Ammon's horn (tissue), 1 donor: ENCODE measurements at places on chromosomes 5 and 9.
A peak's percentile ranks its signal among the peaks of the same experiment; 100 is the strongest.

DNA sequence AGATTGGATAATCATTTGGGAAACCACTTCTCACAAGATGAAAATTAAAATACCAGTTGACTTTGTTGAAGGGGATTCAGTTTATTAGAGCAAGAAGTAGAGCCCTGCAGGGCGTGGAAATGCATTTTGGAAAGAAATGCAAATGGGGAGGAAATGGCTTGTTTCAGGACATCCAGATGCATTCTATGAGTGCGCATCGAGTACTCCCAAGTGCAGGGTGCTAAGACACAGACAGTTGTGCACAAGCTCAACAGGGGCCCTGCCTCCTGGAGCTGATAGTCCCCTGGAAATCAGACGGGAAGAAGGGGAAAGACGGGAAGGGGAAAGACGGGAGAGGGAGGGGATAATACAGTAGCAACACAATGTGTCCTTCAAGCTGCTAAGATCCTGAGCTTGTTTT lies 64.0 kb downstream of the NSUN2 start:
- DNase-seq: no peak

DNA sequence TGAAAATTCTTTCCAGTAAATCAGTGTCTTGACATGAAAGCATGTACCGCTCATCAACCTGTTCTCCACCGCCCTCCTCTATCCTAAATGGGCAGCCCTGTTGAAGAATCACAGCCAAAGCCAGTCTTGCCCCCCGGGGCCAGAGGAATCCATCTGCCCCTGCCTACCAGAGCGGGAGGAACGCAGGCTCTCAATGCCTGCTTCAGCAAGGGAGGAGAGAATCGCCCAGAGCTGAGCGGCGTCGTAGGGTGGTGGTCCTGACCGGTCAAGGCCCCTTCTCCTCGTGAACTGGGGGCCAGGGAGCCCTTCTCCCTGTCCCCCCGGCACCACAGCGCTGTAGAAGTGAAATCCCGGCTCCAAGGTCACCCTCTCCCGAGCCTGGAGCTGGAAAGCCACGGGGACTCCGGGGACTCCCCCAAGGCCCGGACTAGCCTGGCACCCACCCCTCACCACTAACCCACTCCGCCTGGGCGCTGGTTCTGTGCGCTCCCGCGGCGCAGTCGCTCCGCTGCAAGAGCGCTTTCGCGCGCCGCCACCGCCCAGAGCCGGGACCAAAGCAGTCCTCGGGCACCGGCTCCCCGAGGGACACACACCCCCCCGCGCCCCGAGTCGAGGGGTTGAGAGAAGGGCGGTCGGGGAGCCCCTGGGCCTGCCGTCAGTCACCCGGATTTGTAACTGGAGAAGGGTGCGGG lies 718 bp upstream of the TMEM215 start:
- no peak for DNase-seq

DNA sequence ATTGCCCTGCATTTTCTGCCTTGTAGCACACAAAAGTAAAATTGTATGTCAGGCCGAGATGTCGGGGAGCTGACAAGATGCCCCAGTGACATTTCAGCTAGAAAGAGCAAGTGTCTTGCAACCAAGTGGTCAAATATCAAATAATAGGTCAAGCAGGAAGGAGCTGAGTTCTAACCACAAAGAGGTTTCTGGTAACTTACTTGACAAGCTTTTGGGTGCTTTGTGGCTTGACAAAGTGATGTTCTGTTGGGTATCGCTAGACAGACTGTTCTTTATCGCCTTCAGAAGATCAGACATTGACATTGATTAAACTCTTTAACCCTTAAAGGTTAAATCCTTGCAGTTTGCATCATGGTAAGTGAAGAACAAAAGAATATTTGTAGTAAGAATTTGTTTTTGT lies 419.9 kb downstream of the CCDC171 start:
- no peak for DNase-seq

- peak; percentile 7 for DNase-seq
Measured at GRCh38 chr5:19547640-19548039, 440.4 kb downstream of the CDH18 start.

- no peak for DNase-seq
Measured at GRCh38 chr9:124899845-124900244, 37.9 kb downstream of the ARPC5L start.

DNA sequence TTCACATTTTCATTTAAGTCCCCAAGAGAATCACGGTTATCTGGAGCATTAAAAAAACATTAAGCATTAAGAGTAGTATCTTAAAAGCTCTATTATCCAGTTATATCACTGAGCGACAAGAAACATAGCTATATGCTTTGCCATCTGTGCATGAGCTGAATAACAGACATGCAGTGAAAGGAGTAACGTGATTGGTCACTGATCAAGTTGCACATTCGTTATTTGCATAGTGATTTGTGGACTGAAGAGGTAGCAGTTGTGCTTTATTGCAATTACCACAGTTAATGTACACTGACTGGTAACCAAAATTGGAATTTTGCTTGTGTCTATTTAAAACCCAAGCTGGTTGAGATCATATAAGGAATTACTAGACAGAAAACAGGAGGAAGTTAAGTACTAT lies 107.4 kb downstream of the MCTP1 start:
- no peak for DNase-seq

DNA sequence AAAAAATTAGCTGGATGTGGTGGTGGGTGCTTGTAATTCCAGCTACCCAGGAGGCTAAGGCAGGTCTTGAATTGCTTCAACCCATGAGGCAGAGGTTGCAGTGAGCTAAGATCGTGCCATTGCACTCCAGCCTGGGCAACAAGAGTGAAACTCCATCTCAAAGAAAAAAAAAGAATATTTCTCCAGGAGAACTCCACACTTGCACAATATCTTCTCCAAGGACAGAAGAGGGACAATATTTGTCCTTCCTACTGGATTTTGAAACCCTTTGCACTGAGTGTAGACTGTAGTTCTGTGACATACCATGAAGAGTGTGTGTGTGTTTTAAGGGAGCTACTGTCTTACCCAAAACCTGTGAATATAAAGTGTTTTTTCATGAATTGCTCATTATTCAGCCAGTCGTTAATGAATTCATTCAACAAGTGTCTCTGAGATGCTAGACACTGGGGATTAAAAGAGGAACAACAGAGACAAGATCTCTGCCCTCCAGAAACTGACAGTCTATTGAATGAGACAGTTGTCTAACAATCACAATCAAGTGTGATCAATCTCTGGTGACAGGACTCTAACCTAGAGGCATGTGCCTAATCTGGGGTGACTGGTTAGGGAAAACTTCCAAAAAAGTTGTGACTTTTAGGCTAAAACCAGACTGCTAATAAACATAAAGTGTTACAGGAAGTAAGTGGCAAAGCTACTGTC lies 9.8 kb upstream of the UBE2D2 start:
- no peak for DNase-seq

DNA sequence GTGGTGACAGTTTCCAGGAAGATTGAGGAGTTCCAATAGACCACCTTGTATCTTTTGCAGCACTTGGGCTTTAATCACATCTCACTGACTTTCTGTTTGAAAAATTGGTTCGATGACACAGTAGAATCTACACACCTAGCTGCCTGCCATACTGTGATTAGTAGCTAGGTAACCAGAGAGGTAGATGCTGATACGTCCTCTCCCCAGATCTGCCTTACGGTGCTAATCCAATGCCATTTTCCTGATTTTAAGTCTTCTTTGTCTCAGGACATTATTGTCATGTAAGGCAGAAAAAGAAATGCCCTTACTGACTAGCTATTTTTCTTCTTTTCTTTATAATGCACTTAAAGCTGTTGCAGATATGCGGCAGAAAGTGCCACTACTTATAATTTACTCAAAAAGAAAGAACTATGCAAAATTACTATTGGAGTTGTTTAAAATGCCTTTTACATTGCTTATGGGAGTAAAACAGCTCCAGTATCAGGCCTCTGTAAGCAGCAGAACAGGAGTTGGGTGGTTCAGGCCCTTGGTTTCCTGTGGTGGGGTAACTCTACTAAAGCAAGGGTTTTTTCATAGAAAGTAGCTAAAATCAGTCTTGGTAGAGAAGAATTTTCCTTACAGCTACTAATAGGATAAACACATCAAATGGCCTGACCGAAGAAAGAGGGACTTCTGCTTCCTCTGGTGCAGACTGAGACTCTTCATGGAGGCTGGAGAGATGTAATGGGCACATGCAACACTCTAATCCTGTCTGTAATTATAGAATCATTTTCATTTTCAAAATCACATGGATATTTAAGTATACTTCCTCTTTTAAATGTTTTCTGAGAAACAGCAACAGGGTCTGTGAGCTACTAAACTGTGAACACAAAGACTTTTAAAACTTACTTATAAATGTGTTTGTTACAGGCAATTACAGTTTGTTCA lies 177.2 kb downstream of the MAPKAP1 start:
- DNase-seq: no peak

DNA sequence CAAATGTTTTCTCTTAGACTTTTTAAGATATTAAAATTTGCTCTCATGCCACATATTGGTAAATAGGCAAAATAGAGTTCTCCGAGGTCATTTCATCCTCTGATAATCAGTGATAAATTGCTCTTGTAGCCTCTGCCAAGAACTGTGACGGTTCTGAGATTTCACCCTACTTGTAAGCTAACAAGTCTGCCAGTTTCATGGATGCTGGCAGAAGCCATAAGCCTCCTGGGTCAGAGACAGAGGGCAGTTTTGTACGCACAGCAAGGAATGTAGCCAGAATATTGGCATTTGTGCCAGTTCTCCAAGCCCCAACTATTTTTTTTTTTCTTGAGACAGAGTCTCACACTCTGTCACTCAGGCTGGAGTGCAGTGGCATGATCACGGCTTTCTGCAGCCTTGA lies 945.0 kb upstream of the WWC1 start:
- no peak for DNase-seq

GRCh38 chr9:1490341-1491232 lies 440.4 kb downstream of the DMRT2 start:
- DNase-seq: no peak

DNA sequence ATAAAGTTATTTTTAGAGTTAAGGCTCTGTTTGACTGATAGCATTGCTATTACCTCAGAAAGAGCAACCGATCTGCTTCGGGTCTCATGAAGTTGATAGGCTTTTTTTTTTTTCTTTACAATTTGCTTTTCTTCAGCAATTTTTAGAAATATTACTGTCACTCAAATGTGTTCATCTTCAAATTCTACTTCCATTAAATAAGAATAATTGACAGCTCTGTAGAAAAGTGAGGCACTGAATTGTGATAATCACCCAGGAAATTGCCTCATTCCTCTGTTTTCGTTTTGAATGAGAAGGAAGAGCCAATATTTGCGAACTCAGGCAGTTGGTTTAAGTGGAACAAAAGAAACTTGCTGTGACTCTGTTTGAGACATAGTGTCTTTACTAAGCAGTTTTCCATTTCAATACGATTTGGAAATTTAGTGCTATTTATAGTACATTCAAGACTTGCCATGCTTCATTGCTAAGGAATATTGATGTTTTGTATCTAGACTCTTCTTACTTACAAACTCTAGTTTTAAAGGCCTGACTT lies 700.5 kb upstream of the CDH10 start:
- no peak for DNase-seq

- no peak for DNase-seq
Measured at GRCh38 chr5:159864885-159865691, 51.2 kb upstream of the ADRA1B start.

- DNase-seq: no peak
Measured at GRCh38 chr5:6475626-6476312, 27.1 kb downstream of the UBE2QL1 start.

GRCh38 chr9:7089406-7090193 lies 331.8 kb downstream of the KDM4C start:
- no peak for DNase-seq

DNA sequence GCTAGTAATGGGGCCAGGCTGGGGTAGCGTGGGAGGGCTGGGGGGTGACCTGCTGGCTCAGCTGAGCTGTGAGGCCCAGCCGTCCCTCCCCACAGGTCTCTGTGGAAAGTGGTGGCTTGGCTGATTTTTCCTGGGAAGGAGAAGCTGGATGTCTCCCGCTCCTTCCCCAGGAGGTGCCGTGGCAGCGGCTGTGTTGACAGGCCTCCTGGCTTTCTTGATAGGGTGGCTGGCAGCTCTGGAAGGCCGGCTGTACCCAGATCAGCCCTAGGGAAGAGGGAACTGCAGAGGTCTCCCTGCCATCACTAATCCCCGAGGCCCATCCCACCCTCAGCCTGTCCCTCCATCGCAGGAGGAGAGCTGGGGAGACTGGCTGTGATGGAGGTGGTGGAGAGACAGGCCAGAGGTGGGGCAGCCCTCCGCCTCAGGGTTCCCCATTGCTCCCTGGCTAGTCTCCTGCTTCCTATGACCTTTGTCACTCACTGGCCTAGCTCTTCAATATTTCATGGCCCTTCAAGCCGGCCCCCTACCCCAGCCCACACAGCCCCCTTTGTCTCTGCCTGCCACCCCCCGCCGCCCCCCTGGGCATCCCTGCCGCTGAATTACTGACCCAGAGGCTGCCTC lies 6.8 kb downstream of the CXXC5 start:
- no peak for DNase-seq

DNA sequence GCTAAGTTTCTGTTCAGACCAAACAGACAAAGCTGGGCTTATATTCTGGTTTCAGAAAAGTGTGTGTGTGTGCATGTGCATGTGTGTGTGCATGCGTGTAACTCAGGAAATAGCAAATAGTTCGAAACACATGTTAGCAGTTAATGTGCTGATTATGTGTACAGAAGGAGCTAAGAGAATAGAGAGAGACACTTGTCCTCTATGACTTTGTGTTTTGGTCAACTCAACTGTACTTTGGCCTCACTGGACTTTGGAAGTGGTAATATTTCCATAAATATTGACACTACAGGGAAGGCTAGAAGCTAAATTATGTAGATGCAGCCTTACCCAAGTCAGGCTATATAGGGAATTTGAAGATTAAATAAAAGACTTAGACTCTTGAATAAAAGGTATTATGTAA lies 155.5 kb downstream of the RAB3C start:
- no peak for DNase-seq

DNA sequence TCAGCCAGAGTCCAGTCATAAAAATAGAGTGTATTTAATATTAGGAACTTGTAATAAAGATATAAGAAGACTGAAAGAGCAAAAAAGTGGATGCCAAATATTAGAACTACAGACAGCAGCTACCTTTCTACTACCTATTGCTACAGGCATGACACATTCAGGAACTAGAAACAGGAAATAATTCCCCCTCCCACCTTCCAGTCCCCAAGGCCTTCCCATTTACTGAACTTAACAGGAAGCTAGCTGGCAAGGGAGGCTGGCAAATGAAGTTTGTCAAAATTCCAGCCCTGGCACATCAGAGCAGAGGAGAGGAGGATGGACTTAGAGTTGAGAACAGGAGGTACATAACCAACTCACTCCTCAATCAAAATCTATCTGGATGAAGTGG lies 50.2 kb upstream of the RIC1 start:
- no peak for DNase-seq

- DNase-seq: no peak
Measured at GRCh38 chr5:10507575-10508096, 56.2 kb upstream of the ANKRD33B start.

GRCh38 chr9:100725371-100725770 lies 147.5 kb downstream of the CAVIN4 start:
- no peak for DNase-seq
